Osteocyte (in vitro differentiated cells): ENCODE measurements at places on chromosomes 7 and 10. TPM values are rescaled to one million over a fixed set of nuclear protein-coding genes. Genes with fewer than 3 reads are reported as not detected.

Gene OPALIN
- not detected in 2 replicates for total RNA-seq

Gene GIMAP4
- total RNA-seq, result not detected in 2 replicates

Gene SPDYE5
- total RNA-seq, result not detected in 2 replicates

Gene ZP3
- total RNA-seq, result 0.51 TPM in 1 of 2 replicates, not detected in the other

Gene TMEM213
- not detected in 2 replicates for total RNA-seq

Gene SORBS1
- 1.7 TPM in 2 replicates for total RNA-seq

Gene MSANTD7
- total RNA-seq, result 13.6 and 13.8 TPM in 2 replicates

Gene PIK3CG
- total RNA-seq, result not detected in 2 replicates

Gene POLR2J
- total RNA-seq, result 45.2 and 45.4 TPM in 2 replicates

Gene WAC
- 110 and 122 TPM in 2 replicates for total RNA-seq

Gene CRHR2
- total RNA-seq, result not detected in 2 replicates

Gene UNC5B
- 13.0 and 13.1 TPM in 2 replicates for total RNA-seq

Gene C10orf62
- not detected in 2 replicates for total RNA-seq

Gene EEPD1
- total RNA-seq, result 1.3 and 1.4 TPM in 2 replicates

Gene KCP
- total RNA-seq, result 0.55 and 0.70 TPM in 2 replicates

Gene PKD2L1
- not detected in 2 replicates for total RNA-seq

Gene CAPZA2
- 194 and 207 TPM in 2 replicates for total RNA-seq

Gene HKDC1
- total RNA-seq, result 0.19 TPM in 1 of 2 replicates, not detected in the other

Gene A1CF
- not detected in 2 replicates for total RNA-seq

Gene LHFPL3
- not detected in 2 replicates for total RNA-seq

Gene AMPH
- 9.8 and 10.7 TPM in 2 replicates for total RNA-seq

Gene TMEM229A
- not detected in 2 replicates for total RNA-seq
